Stimulated activated CD8-positive, alpha-beta memory T cell treated with anti-CD3 and anti-CD28 coated beads, Interleukin-15, amount 100 ng/mL, for 48 hours (primary cell): ENCODE measurements at places on chromosomes 2 and 18.

DNA sequence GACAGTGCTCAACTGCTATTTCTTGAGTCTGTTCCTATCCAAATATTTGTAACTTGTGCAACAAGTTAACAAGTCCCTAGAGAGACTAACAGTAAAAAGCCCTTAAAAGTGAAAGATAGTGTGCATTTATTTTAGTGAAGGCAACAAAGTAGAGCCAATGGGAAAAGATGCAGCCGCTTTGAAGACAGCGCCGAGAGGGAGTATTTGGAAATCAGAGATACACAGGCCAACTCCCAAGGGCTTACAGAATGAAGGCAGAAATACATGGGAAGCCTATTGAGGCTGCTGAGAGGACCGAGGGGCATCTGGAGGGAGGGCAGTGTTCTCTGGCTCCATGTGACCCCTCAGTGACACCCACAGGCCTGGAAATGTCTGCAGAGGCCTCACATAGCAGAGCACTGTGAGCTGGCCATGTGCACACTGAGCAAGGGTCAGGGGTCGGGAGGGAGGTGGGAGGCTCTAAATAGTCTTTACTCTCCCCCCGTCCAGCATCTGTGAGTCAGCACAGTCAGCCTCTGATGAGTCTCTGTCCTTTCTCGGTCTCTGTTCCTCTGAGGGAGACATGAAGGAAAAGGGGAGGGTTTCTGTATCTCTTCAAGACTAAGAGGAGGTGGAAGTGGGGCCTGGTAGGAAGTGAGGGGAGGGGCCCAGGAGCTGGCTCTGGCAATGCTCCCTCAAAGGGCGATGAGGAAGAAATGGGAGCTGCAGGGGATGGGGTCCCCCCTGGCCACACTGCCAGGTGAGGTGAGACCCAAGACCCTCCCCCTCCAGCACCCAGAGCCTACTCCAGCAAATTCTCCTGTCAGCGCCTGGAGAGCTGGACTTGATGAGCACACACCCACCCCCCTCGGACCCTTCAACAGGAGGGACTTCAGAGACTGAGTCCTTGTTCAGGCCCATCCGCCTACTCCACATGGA, 133.6 kb downstream of the SP3 start:
- no peak for DNase-seq

DNA sequence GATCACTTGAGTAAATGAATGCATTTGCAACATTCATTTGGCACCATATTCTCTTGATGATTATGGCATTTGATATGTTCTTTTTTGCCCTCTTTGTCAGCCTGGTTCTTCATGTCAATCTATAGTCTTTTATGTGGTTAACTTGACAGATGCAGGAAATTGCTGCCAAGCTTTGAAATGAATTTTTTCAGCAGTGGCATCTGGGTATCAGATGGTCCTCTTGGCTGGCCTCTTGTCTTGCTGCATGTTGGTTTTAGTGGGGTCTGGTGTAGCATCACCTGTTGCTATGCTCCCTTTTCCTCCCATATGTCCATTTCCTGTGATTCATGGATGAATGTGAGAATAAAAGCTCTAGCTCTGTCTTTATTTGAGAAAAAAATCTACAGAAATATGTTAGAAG, 119.9 kb downstream of the DPP4 start:
- DNase-seq = no peak

- no peak for DNase-seq
These were observed 2.0 kb downstream of the GDF7 start for GRCh38 chr2:20668871-20669475.

DNA sequence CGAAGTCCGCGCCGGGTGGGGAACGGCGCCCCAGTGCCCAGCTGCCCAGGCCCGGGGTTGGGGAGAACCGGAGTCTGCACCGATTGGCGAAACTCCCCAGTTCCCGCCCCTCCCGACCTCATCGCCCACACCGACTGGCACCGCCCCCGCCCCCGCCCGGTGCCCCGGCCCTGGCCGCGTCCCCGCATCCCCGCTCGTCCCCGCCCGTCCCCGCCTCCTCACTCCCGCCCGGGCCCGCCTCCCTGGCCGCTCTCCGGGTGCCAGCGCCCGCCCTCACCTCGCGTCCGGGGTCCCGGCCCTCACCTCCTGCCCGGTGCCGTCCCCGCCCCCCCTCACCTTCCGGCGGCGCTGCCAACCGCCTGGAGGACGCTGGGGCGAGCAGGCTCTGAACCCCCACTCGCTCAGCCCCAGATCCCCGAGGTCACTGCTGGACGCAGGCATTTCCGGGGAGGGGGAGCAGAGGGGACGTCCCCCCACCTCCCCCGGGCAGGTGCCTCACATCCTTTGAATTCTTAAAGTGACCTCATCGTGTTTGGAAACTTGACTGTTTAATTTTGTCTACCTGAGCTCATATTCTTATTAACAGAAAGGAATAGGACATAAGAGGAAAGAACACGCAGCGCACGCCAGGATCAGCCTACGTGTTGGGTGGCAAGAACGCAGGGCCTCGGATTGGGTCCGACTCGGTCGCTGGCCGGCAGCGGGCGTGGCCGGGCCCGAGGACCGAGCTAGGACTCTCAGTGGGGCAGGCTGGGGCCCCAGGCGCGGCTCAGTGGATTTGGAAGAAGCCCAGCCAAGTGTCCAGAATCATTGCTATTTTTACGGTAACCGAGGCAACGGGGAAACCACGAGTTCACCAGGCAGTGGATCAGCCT, at the start of gene FAM110C:
Gene FAM110C (minus strand): TSS at position 35 of the 875 bp plus-strand sequence. CDS start 120 bp downstream, outside the sequence.
- no peak for DNase-seq

GRCh38 chr2:112045446-112046014, 9.5 kb upstream of the TMEM87B start:
- no peak for DNase-seq

DNA sequence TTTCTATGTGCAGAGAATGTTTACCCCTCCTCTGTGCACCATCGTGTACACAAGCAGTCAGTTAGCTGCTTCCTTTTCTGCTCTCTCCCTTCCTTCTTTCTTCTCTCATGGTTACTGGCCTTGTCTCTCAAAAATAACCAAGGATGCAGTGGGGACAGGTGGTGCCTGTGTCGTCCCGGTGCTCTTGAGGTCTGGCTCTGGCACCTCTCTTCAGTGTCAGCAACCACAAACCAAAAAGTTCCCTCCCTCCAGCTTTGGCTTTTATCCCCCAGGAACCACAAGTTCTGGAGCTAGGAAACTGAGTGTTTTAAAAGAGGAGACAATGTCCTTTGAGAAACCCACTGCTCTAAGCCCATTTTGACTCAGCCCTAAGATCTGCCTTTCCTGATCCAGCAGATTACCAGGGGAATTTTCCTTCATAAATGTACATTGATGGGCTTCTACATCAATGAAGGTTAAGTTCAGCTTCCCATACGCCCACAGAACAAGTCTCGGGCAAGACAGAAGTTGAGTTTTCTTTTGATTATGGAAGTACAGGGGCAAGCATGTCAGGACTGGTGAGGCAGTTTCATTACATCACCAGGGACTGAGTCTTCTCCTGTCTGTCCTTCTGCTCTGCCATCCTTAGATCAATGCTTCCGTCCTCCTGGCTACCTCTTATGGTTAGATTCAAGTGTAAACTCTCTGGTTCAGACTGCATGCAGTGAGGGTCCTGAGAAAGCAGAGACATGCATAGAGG, 232.2 kb downstream of the SETBP1 start:
- DNase-seq = no peak

DNA sequence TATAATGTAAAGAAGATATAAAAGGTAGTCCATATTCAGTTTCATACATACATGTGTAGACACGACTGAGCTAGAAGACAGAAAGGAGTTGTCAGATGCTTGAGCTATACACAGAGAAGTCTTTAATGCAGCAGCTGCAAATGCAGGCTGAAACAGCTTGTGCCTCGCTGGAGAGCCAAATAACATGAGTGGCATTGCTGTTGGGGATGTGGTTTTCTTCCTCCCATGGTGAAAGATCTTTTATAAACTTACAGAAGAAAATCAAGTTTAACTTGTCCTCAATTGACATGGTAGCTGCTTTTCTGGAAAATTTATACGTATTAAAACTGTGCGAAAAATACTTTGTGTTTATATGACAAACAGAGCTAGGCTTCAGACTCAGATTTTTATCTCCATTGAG, 16.4 kb upstream of the IL1R1 start:
- no peak for DNase-seq

GRCh38 chr2:130337735-130338325, 4.9 kb upstream of the IMP4 start:
- DNase-seq = no peak

DNA sequence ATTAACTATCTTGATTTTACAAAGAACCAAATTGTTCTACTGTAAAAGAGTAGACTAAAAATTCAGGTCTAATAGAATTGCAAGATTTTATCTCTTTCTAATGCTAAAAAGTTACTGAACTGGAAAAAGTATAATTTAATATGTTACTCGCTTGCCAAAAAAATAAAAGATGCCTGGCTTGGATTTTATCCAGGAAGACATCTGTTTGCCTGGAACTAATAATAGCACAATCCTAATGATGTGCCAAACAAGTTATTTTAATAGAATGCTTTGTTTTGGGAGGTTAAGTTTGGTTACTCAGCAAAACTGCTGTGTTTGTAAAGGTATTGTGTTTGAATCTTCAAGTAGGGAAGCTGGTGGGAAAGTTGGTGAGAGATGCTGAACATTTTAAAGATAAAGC, 19.4 kb upstream of the ZSWIM2 start:
- DNase-seq = no peak

DNA sequence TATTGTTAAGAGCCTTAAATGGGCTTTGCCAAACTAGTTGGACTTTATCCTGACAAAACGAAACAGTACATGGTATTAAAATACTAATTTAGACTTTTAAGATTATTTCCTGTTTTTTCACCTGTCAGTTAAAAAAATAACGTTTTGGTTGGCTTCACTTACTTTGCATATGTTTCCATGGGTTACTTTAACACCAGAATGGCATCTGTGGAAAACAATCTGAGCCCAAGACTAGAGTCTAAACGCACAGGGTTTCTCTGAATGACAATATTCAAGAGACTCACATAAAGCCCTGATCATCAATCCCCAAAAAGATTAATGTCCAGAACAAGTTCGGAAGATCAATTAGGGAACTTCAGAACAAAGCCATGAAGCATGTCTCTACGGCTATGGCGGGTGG, 888.0 kb downstream of the EPHA4 start:
- DNase-seq = no peak

GRCh38 chr2:234991793-234992192, 40.0 kb downstream of the SH3BP4 start:
- DNase-seq = no peak

DNA sequence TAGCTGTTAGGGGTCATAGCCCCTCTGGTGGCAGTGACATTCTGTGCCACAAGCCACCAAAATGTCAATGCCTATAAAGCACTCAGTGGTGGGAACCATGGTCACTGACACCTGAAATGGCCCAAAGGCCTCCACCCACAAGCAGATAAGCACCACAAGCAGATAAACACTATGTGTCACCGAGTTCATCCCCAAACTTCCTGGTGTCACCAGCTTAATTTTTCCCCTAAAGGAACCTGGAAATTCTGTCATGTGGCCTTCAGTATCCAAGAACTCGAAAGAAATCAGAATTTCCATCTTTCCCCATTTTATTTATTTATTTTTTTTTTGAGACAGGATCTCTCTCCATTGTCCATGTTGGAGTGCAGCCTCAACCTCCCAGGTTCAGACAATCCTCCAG, 3.6 kb upstream of the TPRKB start:
- DNase-seq = no peak

- no peak for DNase-seq
These were observed 14.5 kb downstream of the SLC19A3 start for GRCh38 chr2:227703280-227703732.

DNA sequence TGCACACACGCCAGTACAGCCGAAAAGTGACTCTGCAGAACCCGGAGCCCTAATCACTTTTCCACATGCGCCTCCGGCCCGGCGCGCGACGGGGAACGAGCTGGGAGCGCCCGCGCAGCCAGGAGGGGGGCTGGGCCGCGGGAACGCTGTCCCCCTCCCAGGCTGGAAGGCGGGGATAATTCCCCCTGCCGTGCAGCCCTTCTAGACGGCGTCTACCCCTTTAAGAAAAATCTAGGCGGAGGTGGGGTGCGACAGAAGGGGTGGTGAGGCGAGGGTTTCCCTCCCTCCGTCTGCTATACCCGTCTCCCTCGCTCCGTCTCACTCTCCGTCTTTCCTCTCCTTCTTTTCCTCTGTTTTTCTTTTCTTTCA, 2.4 kb downstream of the CYP26B1 start:
- no peak for DNase-seq

DNA sequence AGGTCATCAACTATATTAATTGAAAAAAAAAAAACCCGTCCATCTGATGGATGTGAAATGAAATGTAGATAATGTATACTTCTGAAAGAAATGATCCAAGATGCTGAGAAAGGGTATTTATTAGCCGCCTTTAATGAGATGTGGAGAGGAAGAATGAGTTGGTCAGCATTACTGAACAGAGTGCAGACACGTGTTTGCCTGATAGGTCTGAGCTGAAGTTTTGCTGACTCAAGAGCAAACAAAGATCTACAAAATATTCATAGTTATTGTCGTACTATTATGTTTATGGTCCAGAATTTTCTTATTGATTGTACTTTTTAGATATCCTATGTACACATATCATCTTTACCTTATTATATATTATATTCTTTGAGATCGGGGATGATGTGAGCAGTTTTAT, 235.3 kb downstream of the RDH14 start:
- no peak for DNase-seq

DNA sequence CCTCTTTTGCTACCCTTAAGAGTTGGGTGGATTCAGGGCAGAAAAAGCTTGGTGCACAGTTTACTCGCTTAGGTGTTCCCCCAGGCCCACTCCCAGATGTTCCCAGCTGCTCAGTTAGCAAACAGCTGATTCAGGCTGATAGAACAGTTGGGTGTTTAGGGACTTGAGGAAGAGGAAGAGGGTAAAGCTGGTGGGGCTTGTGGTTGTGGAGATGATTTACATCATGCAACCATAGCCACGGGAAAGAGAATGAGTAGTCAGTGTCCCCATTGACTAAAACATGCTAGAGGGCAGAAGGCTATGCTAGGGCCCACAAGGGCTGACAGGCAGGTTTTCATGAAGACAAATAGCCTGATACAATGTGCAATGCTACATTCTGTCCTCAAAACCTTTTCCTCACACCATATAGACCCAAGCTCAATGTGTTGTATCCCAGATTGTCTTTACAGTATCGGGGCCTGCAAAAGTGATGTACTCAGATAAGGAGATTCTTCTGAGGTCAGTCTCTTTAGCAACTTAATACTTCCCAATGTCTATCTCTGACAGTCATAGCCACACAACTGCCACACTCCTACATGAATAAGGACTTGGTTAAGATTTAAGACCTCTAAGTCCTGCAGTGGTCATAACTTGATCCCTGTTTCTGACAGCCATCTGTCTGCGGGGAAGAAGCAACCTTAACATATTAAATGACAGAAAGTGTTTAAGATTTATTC, 15.6 kb downstream of the COLEC12 start:
- no peak for DNase-seq

DNA sequence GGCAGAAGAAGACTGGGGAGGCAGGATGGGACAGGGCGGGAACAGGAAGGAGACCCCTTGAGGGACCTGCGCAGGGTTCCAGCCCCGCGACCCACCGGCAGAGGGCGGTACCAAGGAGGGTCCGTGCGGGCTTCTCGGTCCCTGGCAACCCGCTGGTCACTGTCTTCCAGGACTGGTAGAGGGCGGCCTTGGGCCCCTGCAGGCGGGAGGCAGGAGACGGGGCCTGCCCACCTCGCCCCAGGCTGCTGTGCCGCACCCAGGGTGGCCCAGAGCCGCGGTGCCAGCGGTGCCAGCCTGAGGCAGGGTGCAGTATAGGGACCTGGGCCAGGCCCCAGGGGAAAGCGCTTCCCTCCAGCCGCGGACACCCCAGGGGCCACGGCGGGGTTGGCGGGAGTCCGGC, 34.5 kb downstream of the NEURL3 start:
- peak; percentile 33 for DNase-seq
